HFFc6 (cell line): ENCODE measurements at places on chromosomes 6 and 20.

DNA sequence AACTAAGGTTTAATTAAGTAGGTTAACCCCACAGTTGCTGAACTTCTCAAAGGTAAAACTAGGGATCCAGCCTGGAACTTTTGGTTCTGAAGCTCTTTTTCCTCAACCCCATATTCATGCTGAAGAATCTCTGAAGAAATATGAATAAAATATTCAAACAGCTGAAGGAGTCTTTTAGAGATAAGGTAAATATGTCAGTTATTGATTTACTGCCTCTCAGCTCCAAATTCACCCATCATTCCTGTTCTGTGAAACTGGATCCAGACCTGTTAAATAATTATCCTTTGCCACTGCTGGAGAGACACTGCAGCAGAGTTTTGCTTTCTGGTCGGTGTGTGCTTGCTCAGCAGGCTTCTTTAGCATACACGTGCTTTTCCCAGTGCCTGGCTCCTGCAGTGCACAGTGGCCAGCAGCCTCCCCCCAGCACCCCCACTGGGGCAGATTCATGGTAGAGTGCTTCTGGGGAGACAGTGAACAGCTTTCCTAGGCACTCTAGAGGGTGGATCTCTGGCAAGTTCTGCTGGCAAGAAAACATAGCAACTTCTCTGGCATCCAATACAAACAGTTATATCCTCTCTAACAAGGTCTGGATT lies 62.0 kb upstream of the BCLAF1 start:
- no peak for DNase-seq

GRCh38 chr6:160013987-160014868 lies 45.3 kb downstream of the IGF2R start:
- DNase-seq = peak; percentile 52

DNA sequence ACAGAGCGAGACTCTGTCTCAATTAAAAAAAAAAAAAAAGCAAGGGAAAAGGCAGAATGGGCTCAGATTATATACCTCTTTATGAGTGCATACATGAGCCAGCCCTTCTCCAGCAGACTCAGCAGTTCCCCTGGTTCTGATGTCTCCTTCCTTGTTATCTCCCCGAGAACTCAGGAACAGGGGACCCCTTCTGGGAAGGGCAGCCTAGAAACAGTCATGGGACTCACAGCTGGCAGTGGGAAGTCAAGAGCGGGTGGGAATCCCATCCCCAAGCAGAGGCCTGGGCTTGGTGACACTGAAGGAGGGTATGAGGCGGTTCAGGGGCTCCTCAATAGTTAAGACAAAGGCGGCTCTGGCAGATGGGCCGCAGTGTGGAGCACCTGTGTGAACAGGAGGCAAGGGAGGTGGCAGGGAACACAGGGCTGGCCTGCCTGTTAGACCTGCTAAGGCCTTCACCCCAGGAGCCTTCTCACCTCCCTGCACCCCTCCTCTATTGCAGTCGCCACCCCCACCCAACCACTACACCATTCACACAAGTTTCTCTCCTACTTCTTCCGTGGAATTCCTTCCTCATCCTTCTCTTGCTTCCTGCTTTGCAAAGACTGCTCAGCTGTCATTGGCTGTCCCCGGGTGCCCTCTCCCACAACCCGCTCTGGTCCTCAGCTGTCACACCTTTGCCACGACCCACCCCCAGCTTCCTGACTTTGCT lies 29.7 kb upstream of the MDFI start:
- no peak for DNase-seq

DNA sequence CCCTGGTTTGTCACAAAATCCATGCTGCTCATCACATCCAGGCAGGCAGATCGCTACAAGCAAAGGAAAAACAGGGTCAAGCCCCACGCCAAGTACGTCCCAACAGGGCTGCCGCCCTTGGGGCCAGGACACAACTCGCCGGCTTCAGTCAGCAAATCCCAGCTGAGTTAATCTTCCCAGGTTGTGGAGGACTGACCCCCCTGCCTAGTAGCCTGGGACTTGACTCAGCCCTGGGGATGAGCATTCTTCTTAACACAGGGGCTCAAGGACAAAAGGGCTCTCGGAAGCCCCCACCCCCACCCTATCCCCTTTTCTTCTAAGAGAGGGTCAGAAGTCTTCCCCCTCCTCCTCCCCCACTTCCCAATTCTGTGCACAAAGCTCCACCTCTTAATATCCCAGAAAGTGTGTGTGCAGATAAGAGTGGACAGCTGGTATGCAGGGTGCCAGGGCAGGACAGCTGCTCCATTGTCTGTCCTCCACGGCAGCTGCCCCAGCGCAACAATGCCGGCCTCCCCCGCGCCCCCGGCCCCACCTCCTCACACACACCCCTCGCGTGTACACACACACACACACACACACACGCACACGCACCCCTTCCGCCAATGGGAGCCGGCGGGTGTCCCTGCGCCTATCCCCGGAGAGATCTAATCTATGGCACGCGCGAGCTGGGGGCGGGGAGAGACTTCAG lies 4.5 kb downstream of the DLL1 start:
- no peak for DNase-seq

GRCh38 chr6:28657769-28658465 lies 132.2 kb downstream of the GPX5 start:
- peak; percentile 57 for DNase-seq
